ENCODE measurements at places on chromosomes 2 and 18. TPM values are rescaled to one million over a fixed set of nuclear protein-coding genes. Genes with fewer than 3 reads are reported as not detected.

The ERFE gene
- total RNA-seq = 0.50 TPM

DNA sequence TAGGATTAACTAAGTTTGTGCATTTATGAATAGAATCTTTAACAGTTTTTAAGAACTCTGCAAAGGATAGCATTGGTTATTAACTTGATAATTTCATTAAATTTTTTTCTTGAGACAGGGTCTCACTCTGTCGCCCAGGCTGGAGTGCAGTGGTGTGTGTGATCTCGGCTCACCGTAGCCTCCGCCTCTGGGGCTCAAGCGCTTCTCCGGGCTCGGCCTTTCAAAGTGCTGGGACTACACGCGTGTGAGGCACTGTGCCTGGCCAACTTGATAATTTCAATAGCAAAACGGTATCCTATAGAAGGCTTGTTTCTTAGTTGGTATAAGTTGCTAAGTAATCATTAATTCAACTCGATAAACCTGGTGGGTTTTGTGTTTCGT lies 38.0 kb downstream of the ADNP2 start:
- DNase-seq = no peak

DNA sequence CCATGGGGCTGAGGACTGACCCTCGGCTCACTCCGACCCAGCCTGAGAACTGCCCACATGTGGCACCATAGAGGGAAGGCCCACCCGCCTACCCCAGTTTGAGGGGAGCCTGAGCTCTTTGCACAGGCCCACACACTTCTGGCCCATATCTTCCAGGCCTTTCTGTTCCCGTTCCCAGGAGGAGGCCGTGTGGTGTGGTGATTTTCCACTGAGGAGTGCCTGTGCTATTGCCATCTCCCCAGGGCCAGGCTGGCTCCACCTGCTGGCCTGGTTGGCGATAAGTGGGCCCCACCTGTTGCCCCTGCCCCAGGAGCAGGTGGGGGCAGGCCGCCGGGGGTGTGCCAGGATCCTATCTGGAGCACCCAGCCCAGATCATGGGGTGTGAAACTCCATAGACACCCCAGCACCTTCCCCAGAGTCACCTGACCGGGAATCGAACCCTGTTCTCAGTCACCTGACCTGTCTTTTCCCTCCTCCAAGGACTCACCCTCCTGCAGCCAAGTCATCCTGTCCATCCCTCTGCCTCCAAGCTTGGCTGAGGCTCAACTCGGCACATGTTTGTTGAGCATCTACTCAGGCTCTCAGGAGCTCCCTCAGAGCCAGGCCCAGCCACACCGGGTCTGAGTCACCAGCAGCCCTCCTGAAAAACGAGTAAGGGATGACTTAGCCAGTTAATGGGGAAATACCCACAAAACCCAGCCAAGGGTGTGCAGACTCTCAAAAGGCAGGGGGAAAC lies 120.1 kb downstream of the CYP26B1 start:
- DNase-seq = peak; percentile 7

The CCDC74B gene
- total RNA-seq = 0.35 TPM

- DNase-seq = no peak
Observed at GRCh38 chr2:99701503-99701902, 211.7 kb upstream of the REV1 start.

- DNase-seq = no peak
Observed at GRCh38 chr2:14756981-14757657, 124.6 kb downstream of the LRATD1 start.

GRCh38 chr2:241258505-241259280 lies 56.8 kb downstream of the HDLBP start:
- DNase-seq = no peak

GRCh38 chr2:16493788-16494187 lies 171.8 kb downstream of the CYRIA start:
- DNase-seq = no peak

The LBX2 gene
- 0.99 TPM for total RNA-seq

GRCh38 chr18:63451799-63452660 lies 24.7 kb upstream of the SERPINB5 start:
- DNase-seq = peak; percentile 79

GRCh38 chr2:15287447-15288184 lies 273.5 kb downstream of the NBAS start:
- DNase-seq = no peak

DNA sequence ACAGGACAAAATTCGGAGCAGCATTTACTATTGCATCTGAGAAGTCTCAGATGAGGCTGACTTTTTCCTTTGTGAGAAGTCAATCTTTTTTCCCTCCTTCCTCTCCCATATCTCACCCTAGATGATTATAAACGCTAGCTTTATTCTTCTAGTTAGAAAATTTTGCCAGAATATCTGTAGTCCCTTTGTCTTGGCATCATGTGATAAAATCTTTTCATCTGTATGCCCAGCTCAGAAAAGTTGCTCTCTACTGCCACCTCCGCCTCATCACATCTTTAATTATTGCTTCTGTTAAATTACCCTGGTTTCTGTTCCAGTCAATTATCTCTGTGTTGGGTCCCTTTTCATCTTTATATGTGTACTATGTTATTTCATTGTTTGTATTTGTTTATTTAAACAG lies 210.8 kb upstream of the SLC35G4 start:
- DNase-seq = no peak

DNA sequence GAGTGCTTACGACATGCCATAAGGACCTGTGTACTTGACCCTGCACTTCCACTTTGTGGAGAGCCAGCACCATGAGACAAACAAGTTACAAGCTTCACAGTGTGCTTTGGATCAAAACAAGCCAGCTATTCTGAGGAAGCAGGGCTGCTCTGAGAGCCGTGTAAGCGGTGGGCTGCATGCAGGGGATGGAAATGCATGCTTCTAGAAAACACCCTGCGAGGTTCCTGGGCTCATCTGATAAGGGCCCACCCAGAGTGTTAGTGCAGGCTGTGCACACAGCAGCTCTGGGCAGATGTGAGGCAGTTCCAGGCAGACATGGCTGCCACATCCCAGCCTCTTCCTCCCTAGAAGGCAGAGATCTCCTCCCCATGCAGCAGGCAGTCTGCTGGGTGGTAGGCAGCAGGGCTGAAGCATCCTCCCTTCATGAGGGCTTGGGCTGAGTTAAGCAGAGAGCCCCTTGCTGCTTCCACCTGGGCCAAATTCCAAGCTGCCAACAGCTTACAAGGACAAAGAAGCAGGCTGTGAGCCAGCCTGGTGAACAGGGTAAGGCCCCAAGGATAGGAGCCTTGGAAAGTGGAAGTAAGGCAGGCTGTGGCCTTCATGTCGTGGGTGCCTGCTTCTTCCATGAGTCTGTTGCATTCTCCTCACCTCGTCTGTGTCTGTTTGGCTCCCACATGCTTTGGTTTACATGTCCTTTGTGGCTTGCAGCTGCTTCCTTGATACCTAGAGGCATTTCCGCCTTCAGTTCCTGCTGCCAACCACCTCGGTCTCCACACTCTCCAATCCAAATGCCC lies 7.7 kb downstream of the PSD4 start:
- no peak for DNase-seq

DNA sequence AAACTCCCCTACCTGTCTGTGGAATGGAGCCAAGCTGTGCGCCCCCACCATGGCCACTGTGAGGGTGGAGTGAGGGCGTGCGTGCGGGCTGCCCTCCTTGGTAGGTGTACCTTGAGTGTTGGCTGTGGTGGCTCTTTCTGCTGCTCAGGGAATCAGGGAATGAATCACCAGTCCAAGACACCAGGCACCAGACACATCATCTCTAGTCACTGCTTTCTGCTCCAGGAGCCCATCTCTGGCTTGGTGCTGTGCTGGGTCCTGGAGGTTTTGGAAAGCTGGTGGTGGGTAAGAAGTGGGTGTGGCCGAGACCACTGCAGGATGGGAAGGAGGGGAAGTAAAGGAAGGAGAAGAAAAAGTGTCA lies 209.9 kb downstream of the SEPTIN10 start:
- DNase-seq = no peak

- DNase-seq = no peak
Observed at GRCh38 chr2:172100080-172100934, 2.4 kb downstream of the DLX2 start.

DNA sequence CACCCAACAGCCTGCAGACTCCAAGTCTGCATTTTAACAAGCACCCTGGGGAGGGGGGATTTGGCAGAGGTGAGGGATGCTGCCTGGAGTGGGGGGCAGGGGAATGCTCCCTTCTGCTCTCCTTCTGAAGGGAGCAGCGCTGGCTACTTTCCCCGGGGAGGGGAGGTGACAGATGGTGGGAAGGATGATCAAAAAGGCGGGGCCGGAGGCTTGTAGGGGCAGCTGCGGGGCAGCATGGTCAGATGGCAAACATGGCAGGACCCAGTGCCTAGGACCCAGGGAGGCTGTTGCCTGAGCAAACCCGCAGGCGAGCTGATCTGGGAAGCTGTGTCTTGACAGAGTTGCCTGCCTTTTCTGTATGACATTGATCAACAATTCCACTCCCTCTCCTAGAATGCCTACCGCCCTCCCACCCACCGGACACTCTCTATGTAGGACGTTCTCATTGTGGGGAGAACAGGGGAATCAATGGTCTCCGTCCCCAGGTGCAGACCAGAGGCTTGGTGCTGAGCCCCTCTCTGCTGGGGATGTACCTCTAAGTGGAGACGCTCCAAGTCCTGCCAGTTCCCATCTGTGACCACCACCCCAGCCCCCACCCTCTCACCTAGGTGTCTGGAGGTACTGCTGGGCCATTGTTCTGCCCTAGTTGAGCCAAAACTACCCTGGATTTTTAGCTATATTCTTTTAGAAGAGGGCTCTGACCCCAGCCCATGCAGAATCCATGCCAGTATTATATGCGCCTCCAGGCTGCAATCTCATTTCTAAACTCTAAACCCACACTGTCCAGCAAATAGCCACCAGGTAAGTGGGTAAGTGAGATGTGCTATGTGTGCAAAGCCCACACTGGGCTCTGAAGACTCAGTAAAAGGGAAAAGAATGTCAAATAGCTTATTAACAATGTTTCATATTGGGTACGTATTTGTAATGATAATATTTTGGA lies 89.7 kb upstream of the SEC11C start:
- DNase-seq = no peak

Measured in colonic mucosa (tissue), 4 donors.